Breast epithelium (tissue), 4 donors: ENCODE measurements at places on chromosomes 11 and 22.

DNA sequence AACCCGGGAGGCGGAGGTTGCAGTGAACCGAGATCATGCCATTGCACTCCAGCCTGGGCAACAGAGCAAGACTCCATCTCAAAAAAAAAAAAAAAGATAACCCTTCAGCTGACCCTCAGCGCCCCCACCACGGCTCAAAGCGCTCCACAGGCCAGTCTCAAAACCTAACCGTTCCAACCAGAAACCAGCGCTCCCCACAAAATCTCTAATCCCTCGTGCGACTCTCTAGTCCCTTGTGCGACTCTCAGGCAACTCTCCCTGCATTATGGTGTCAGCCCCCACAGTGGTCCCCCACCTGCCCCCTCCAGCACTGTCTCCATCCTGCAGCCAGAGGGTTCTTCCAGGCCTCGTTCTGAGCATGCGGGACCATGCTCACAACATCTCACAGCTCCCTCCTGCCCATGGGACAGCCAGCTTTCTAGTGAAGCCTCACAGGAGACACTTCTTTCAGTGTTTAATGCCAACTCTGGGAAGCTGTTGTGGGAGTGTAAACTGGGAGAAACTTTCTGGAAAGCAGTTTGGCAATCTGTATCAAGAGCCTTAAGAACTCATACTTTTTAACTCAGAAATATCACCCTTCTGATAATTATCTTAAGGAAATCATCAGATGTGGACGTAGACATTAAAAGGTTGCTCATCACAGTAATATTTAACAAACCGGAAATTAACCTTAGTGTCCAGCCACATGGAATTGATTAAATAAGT, 4.2 kb upstream of the RASGRP2 start:
- H3K27ac ChIP-seq = peak overlapping the region; percentile 44
- no peaks in the 10 kb centered on the region for H3K36me3 ChIP-seq
- peaks cover 16% of the 10 kb centered on the region for H3K4me1 ChIP-seq
- DNase-seq = no peak
- peaks cover 18% of the 10 kb centered on the region for H3K27me3 ChIP-seq

GRCh38 chr11:86888164-86889000, 66.8 kb downstream of the FZD4 start:
- H3K36me3 ChIP-seq = no peaks in the 10 kb centered on the region
- H3K27ac ChIP-seq = no peak overlapping the region
- no peaks in the 10 kb centered on the region for H3K27me3 ChIP-seq
- H3K4me3 ChIP-seq = no peak overlapping the region

GRCh38 chr11:103897160-103897936, 139.1 kb upstream of the DDI1 start:
- H3K4me3 ChIP-seq = no peak overlapping the region
- no peak for DNase-seq
- no peak overlapping the region for H3K27ac ChIP-seq
- H3K36me3 ChIP-seq = no peaks in the 10 kb centered on the region
- no peaks in the 10 kb centered on the region for H3K4me1 ChIP-seq
- H3K27me3 ChIP-seq = no peaks in the 10 kb centered on the region

GRCh38 chr22:34805771-34806170, 260.2 kb upstream of the ISX start:
- no peaks in the 10 kb centered on the region for H3K27me3 ChIP-seq
- no peak overlapping the region for H3K27ac ChIP-seq
- no peaks in the 10 kb centered on the region for H3K36me3 ChIP-seq
- no peak overlapping the region for H3K4me3 ChIP-seq
- DNase-seq = no peak
- H3K4me1 ChIP-seq = peaks cover under 1% of the 10 kb centered on the region

DNA sequence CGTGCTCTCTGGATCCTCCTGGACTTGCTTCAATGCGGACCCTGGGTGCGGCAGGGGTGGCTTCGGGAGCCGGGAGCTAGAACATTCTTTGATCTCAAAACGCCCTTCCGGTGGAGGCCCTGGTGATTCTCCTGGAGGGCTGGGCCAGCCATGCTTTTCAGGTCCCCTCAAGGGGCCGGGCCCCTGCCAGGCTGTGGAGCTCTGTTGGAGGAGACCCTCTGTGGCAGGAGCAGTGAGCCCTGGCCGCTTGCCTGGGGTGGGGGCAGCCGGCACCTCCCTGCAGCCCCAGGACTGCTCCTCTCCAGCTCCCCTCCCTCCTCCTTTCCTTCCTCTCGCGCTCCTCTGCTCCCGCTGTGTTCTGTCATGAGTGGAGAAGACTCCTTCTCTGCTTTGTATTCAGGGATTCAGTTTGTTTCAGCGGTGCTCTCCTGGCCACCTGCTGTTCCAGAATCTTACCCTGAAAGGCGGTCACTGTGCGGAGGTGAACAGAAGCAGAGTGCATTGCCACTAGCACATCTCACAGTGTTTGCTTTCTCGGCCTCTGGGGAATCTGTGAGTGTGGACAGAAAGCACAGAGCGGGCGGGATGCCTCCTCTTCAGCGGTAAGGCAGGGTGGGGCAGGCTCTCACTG, 289.1 kb downstream of the TBC1D22A start:
- DNase-seq = no peak
- H3K27ac ChIP-seq = no peak overlapping the region
- no peaks in the 10 kb centered on the region for H3K36me3 ChIP-seq

DNA sequence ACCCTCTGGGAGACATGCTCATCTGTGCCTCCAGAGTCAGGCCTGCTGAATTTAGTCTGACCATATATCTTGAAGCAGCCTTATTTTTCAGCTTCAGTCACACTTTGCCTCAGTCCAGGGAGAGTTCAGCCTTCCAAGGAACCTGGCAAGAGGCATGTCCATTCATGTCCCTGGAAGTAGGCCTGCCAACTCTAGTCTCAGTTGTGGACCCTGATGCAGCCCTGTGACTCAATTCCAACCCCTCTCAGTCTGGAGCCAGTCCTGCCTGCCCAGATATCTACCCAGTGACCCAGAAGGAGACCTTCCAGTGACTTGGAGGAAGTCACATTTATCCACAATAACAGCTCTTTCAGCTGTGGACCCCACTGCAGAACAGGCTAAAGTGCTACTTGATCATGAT, 566.6 kb downstream of the TMEM135 start:
- no peaks in the 10 kb centered on the region for H3K4me1 ChIP-seq
- H3K36me3 ChIP-seq = no peaks in the 10 kb centered on the region
- no peak for DNase-seq
- no peak overlapping the region for H3K27ac ChIP-seq
- no peak overlapping the region for H3K4me3 ChIP-seq

DNA sequence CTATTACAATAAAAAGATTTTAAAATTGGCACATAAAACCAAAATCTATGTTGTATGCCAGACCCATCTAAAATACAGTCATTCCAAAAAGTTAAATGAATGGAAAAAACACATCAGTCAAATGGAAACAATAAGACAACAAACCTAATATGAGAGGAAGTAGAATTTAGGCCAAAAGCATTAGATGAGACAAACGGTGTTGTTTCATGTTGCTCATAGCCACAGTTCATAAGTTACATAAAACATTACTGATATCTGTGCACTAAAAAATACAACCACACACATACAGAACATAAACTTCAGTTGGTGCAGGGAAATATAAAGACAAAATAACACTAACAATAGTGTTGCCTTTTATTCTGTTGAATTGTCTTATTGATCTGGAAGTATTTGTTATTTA, 661.9 kb downstream of the CNTN5 start:
- H3K27ac ChIP-seq = no peak overlapping the region
- H3K4me3 ChIP-seq = no peak overlapping the region
- H3K4me1 ChIP-seq = no peaks in the 10 kb centered on the region
- no peak for DNase-seq
- no peaks in the 10 kb centered on the region for H3K36me3 ChIP-seq

GRCh38 chr11:69262918-69263735, 30.8 kb upstream of the MYEOV start:
- H3K4me3 ChIP-seq = no peak overlapping the region
- no peak for DNase-seq
- H3K27ac ChIP-seq = no peak overlapping the region
- H3K4me1 ChIP-seq = no peaks in the 10 kb centered on the region
- no peaks in the 10 kb centered on the region for H3K36me3 ChIP-seq

DNA sequence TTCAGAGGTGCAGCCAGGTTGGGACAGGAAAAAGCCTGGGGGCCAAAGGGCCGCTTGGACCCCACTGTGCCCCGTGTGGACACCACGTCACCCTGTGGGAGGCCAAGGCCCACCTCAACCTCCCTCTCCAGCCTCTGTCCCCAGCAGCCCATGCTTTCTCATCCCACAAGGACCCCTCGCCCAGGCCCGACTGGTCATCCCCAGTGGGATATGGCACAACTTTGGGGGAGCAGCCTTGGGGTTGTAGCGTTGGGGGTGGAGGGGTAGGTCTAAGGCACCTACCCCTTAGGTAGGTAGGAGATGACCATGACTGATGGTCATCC, 44.0 kb downstream of the IGF2 start:
- no peaks in the 10 kb centered on the region for H3K36me3 ChIP-seq
- H3K27me3 ChIP-seq = peaks cover 61% of the 10 kb centered on the region
- H3K27ac ChIP-seq = no peak overlapping the region

DNA sequence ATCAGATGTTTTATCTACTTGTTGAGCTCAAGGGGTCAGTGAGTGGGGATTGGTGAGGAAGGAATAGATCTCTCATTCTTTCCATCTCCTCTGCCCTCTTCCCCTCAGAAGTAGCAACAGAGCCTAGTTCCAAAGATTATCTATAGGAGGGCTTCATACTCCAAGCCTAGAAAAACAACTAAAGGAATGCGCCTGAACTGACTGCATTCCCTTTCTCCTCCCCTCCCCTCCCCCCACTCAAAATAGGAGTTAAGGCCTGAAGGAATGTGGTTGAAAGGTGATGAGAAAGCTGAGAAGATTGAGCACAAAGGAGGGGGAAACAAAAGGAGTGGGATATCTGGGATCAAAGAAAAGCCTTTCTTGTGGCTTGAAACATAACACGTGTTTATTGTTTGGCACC, 10.5 kb downstream of the EMSY start:
- no peak for DNase-seq
- no peaks in the 10 kb centered on the region for H3K4me1 ChIP-seq
- no peaks in the 10 kb centered on the region for H3K36me3 ChIP-seq
- H3K27ac ChIP-seq = no peak overlapping the region
- H3K27me3 ChIP-seq = no peaks in the 10 kb centered on the region
- H3K4me3 ChIP-seq = no peak overlapping the region

GRCh38 chr11:57772562-57772961, 11.0 kb downstream of the CTNND1 start:
- H3K36me3 ChIP-seq = no peaks in the 10 kb centered on the region
- DNase-seq = no peak
- no peak overlapping the region for H3K4me3 ChIP-seq
- H3K4me1 ChIP-seq = peaks cover 5% of the 10 kb centered on the region
- no peaks in the 10 kb centered on the region for H3K27me3 ChIP-seq

DNA sequence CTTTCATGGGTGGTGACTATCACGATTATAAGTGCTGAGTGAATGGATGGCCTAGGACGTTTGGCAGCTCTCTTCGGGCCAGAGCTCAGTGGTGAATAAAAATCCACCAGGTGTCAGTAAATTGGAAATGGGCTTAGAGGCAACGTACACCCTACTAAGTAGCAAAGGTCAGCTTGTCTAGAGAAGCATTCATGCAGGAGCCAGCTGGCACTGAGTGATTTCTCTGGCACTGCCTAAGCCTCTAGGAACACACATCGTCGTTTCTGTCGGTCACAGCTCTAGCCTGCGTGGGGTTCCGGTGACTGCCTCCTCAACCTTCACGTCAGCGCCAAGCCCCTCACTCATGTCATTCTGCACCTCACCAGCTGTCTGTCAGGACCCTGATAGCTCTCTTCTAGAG, 192.4 kb upstream of the NTM start:
- no peak for DNase-seq
- H3K27me3 ChIP-seq = no peaks in the 10 kb centered on the region

GRCh38 chr11:94550513-94550912, 6.8 kb downstream of the FUT4 start:
- no peak for DNase-seq
- no peaks in the 10 kb centered on the region for H3K36me3 ChIP-seq
- H3K4me1 ChIP-seq = no peaks in the 10 kb centered on the region
- H3K4me3 ChIP-seq = no peak overlapping the region
- H3K27me3 ChIP-seq = no peaks in the 10 kb centered on the region

DNA sequence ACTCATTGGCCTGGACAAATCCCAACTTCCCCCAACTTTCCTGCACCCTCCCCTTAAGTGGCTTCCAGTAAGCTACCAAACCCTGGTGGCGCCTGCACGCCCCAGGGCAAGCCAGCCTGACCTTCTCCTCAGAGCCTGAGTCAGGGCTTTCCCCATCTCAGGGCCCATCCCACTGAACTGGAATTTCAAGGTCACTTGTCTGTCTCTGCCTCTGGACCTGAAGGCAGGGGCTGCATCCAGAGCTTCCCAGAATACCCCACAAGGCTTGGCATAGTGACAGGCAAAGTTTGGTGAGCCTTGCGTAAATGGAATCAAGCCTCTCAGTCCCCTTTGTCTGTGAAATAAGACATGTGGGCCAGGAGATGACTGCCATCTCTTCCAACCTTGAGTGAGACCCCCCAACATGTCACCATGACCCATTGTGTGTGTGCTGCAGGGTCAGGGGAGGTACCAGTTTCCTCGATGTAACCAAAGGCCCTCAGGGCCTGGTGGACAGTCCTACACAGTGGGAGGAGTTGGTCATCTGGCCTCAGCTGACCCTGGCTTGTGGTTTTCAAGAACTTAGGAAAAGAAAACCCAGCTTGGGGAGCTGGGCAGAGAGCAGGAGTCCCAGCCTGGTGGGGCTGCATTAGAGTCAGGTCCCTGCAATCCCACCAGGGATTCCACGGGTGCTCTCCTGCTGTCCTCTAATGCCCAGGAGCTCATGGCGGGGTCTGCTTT, 8.9 kb downstream of the ALX4 start:
- no peak overlapping the region for H3K4me3 ChIP-seq
- H3K27ac ChIP-seq = no peak overlapping the region
- no peak for DNase-seq
- peaks cover 36% of the 10 kb centered on the region for H3K27me3 ChIP-seq
- peaks cover 3% of the 10 kb centered on the region for H3K4me1 ChIP-seq

DNA sequence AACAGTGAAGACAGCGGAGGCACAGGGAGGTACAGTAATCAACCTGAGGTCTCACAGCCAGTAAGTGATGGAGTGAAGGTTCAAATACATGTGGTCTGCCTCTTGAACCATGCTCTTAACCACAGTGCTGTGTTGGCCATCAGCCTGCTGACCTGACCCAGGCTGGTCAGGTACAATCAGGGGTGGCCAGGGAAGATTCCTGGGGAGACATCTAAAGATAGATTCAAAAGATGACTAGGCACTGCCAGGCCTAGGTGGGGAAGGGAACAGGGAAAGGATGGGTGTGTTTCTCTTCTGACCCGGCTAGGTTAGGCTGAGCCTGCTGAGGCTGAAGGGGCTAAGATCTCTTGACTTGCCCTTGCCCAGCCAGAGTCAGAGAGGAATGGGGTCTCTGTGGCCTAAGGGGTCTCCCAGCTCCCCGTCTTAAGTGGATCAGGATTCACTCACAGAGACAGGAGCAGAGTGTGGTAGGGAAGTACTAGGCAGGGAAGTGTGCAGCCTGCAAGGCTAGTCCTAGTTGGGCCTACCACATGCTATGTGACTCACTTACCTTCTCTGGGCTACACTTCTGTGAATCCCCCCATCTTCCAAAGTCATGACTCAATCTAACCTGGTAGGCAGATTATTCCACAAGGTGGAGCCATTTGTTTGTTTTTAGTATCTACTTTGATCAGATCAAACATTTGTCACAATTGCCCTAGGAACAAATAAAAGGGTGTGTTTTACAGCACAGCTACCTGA, 10.4 kb upstream of the SREBF2 start:
- H3K27ac ChIP-seq = no peak overlapping the region
- H3K36me3 ChIP-seq = no peaks in the 10 kb centered on the region
- H3K4me1 ChIP-seq = no peaks in the 10 kb centered on the region
- no peak for DNase-seq
- H3K4me3 ChIP-seq = no peak overlapping the region
